H9 (cell line): ENCODE measurements at places on chromosomes 16 and 17.

DNA sequence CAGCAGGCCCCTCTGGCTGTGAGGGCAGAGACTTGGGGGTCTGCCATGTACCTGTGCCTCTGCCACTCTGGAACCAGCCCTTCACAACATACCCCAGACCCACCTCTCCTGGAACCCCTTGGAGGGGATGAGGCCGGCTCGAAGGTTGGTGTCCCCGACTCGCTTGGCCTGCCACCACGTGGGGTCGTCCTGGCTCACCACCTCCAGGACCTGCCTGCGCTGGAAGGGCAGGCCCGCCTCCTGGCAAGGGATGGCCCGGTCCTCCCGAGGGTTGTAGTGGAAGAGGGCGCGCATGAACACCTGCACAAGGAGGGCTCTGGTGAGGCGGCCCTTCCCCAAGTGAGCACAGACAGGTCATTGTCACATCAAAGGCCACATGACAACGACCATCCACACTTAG lies 12.2 kb downstream of the MPP3 start:
- DNase-seq, result no peak

- peak; percentile 21 for DNase-seq
Measured at GRCh38 chr16:11140867-11141266, 115.1 kb downstream of the SOCS1 start.

- no peak for DNase-seq
Measured at GRCh38 chr17:18119938-18120337, 11.4 kb downstream of the MYO15A start.

DNA sequence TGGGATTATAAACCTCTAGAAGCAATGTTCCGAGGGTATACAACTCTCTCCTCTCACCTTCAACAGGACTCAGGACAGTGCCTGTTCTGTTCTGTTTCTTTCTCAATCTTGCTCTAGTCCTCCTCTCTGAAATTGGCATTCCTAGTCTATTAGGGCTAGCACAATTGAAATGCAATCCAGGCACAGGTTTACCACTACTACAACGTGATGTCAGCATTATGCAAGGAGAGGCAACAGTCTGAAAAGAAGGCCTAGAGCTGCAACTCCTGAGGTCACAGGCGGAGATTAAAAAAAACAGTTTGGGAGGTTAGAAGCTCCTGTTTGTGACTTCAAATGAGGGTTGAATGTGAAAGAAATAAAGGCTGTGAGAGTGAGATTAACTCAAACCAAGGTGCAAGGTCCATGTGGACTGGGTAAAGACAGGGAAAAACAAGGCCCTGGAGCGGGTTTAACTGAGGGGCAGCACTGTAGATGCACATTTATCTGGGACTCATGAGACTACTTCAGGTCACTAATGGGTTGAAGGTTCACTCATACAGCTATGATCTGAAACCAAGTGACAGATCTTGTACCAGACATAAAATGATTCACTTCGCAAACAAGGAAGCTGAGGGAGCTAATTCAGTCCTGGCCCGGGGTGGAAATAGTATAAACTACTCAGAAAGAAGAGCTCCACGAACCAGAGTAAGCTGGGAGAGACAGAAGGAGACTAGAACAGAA lies 16.8 kb downstream of the AMFR start:
- no peak for DNase-seq

- no peak for DNase-seq
Measured at GRCh38 chr17:18987862-18988545, 16.6 kb downstream of the FAM83G start.

- no peak for DNase-seq
Measured at GRCh38 chr17:72502371-72503341, 381.8 kb downstream of the SOX9 start.

DNA sequence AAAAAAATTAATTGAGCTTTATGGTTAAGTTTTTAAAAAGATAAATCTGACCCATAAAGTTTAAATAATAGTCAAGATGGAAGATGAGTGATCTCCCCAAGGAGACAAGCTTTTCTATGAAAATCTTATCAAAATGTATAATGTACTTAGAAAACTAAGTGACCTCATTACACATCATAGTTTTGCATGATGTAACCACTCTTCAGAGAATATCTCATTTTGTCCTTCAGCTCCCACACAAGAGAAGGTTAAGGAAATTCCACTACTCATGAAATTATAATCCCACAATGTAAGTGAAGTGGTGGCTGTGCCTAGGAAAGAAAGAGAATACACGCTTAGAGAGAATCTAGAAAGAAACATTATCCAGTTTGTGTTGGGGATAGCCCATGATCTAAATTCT lies 14.3 kb downstream of the STAT3 start:
- no peak for DNase-seq

GRCh38 chr17:72995008-72995656 lies 97.4 kb downstream of the SLC39A11 start:
- peak; percentile 20 for DNase-seq

GRCh38 chr17:79657861-79658810 lies 47.3 kb upstream of the RBFOX3 start:
- DNase-seq, result peak; percentile 46

- no peak for DNase-seq
Measured at GRCh38 chr16:67881621-67882161, 3.0 kb upstream of the NRN1L start.

DNA sequence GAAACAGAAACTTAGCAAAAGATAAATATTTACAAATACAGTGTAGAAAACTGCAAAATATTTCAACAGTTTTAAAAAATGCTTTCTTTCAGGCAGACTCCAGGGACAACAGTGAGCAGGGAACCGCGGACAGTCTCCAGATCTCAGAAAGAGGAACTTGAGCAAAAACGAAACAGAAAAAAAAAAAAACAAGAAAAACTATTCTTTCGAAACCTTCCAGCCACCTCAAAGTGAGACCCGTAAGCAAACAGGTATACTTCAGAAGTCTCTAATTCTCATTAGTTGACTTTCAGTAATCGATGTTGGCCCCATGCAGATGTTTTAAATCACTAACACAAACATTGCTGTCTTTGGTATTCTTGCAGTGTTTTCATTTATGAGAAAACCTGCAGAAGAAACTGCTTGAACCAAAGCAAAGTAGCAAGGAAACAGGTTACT lies 15.7 kb upstream of the CCL1 start:
- DNase-seq, result no peak

- peak; percentile 4 for DNase-seq
Measured at GRCh38 chr17:33457477-33457876, 164.4 kb upstream of the ASIC2 start.

DNA sequence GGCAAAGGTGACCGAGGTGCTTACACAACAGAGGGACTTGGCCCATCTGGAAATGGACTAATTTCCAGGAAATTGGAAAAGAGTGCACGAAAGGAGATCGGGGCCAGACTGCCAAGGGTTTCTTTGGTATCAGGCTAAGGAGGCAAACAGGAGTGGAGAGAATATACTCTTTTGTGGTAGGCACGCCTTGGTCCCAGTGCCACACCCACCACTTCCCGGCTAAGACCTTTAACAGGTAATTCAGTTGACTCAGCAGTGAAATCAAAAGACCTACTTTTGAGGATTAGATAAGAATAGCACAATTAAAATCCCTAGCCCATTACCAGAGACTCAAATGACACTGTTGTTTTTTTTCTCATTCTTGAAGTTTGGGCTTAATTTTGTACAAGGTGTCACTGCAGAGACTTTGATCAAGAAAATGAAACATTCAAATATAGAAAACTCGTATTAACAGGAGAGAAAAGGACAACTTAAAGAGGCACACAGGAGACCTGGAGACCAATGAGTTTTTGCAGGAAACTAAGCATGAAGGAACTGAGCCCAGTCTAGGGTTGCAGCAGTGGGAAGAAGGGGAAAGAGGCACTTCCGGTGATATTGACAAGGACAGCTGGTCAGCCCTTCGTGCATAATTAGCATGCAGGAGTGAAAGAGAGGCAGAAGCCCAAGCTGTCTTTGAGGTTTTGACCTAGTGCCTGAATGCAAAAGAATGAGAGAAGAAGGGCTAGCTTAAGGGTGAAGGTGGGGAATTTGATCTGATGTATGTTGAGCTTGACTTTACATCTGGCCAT lies 265.5 kb upstream of the CCL2 start:
- DNase-seq, result peak; percentile 22

DNA sequence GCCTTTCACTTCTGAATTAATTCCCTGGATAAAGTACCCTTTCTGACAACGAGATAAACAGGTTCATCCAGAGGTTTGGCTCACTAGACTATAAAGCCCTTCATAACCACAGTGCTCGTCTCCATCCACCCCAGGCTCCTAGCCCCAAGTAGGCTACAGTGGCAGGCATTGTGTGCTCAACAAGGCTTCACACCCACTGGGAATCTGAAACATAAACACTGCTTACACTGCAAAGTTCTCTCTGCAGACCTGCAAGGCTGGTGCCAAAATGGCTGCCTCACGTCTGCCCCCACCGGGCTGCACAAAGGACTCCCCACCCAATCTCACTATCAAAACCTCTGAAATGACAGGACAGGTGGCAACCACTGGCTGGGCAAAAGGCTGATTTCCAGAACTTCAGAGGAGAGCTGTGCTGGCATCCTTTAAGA lies 5.1 kb upstream of the HLF start:
- DNase-seq, result no peak

DNA sequence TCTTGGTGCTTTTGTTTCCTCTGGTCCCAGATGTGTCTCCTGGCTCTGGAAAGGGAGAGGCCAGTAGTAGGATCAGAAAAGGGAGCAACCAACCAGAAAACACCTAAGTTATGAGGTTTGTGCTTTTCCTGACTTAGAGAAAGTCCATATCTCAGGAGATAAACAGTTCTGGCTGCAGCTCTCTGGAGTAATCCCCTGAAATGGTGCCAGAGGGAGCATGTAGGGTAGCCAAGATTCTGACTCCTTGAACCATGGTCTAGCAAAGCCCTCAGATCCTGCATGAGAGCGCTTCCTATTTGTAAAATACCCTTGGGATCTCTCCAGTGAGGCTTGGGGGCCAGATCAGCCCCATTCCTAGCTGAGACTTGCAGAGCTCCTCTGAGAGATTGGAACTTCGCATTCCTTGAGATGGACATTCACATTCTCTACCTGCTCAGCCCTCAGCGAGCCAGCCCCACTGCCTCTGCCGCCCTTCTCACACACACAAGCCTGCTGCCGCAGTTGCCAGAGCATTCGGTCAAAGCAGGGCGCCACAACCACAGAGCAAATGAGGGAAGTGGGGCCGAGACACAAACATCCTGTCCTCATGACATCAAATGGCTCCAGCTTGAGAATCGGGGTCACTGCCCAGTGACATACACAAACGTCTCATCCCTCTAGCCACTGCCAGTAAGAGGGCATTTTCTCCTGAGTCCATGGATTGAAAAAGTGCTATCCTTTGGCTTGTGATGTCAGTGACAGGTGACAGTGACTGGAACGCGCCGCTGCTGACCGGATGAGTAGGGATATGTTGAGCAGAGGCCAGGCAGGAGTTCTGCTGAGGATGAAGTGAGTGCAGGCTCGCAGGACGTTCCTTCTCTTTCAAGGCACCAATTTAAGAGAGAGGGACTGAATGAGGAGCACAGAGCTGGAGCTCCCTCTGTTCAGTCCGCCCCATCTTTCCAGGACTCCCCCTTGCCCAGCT lies 5.0 kb downstream of the ABHD15 start:
- peak; percentile 33 for DNase-seq

- DNase-seq, result peak; percentile 72
Measured at GRCh38 chr17:50865060-50865867, 890 bp downstream of the TOB1 start.

GRCh38 chr16:17386229-17386628 lies 84.5 kb downstream of the XYLT1 start:
- DNase-seq, result no peak

DNA sequence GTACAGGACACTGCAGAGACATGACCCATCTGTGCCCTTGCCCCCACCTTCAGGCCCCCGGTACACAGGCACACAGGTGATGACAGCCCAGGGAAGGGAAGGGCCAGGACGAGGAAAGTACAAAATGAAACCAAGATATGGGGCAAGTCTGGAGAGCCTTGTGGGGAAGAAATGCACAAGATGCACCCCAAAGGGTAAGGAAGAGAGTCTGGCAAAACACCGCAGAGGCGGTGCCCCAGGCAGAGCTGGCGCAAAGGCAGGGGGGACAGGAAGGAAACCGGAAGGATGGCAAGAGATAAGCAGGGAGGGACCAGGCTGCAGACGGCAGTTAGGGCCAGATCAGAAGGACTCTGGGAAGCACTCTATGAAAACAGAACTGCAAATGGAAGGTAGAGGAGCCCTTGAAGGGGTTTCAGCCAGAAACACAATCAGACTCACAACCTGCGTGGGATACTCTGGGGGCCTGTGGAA lies 81.4 kb downstream of the SLC39A11 start:
- DNase-seq, result no peak

GRCh38 chr17:79006794-79007503 lies 2.6 kb downstream of the CANT1 start:
- DNase-seq, result no peak

GRCh38 chr17:50778471-50778870 lies 11.2 kb upstream of the ANKRD40CL start:
- no peak for DNase-seq

GRCh38 chr17:32520737-32521404 lies 34.1 kb downstream of the CDK5R1 start:
- DNase-seq, result no peak

- no peak for DNase-seq
Measured at GRCh38 chr16:81997738-81998137, 13.5 kb downstream of the SDR42E1 start.
